ENCODE measurements at places on chromosomes 16 and 17.
A peak's percentile ranks its signal among the peaks of the same experiment; 100 is the strongest.

DNA sequence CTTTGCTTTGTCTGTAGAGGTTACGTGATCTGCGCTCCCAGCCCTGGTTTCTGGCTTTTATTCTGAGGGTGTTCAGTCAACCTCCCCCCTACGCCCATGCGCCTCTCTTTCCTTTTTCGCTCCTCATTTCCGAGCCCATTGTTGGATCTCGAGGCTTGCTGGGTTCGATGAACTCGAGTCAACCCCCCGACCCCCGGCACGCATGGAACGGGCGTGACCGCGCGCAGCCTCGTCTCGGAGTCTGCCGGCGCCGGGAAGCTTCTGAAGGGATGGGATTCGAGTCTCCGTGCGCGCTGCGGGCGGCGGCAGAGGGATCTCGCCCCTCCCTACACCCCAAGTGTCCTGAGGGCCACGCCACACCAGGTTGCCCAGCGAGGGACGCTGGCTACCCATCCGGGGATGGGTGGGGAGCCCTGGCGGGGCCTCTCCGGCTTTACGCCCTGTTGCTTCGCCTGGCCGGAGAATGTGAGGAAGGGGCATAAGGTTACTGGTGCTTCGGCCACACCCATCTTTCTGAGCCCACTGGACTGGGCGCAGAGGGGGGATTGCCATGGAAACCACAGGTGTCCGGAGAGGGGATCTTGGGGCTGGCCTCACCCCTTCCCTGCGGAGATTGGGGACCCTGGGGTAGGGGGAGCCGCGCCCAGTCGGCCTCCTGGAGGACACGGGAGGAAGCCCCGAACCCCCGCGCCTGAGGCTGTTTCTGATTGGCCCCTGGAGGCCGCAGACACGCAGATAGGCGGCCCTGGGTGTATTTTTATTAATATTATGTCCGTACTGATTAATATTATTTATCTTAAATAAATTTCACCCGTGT lies 1.8 kb downstream of the MAPT start:
- no peak for DNase-seq

DNA sequence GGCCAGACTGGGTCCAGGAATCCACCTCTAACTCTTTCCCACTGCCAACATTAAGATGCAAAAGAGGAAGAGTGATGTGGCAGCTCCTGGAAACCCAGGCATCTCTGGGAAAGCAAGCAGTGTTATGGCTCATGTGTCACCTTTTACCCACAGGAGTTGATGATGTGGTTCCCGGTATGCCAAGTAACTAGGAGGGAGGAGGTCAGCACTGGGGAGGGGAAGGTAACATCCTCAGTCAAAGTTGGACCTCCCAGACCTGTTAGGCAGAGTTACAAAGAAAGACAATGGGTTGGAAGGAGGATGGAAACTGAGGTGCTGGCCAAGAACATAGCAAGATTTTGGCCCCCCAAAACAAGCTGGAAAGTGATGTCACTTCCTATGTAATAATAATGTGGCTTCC lies 11.4 kb downstream of the KRABD2 start:
- DNase-seq = no peak

DNA sequence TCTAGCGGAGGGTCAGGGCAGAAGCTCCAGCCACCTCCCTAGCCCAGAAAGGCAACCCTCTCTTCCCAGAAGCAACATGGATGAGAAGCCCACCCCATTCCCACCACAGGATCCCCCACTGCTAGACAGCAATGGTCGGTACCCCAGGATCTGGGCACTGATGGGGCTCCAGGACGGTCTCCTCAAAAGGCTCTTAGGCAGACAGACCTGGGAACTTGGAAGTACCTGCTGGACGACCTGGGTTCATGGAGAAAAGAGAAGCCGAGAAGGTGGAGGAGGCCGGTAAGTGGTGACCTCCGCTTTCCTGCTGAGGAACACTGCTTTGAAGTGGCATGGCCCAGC lies 96.6 kb downstream of the TBC1D16 start:
- DNase-seq = no peak

- no peak for DNase-seq
These were observed 44.0 kb downstream of the SOST start for GRCh38 chr17:43714465-43715149.

GRCh38 chr17:47644324-47644723 lies 5.4 kb upstream of the KPNB1 start:
- no peak for DNase-seq

DNA sequence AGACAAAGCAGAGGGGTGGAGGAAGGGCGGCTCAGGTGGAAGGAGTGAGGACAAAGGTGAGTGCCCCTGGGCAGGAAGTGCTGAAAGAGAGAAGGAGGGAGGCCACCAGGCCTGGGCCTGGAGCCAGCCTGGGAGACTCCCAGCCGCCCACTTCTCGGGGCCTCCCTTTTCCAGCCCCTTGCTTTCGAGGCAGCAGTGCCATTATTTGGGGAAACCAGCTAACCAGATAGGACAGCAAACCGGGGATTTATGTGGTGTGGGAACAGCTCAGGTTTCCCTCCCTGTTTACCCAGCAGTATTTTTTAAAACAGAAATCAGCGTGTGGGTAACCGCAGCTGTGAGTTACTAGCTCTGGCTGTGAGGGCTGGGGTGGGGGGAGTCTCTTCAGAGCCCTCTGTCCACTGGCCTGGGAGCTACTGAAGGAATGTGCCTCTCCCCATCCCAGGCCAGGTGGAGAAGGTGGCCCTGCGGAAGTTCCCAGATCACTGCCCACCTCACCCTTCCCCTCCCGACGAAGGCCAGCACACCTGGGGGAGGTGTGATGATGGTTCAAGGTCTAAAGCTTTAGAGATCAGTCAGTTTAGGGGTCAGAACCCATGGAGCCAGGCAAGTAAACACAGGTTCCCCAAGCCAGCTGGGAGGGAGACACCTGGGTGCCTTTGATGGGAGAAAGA lies 8.4 kb upstream of the MEOX1 start:
- DNase-seq = no peak

GRCh38 chr16:57000271-57001025 lies 11.1 kb downstream of the NLRC5 start:
- DNase-seq = peak; percentile 86

- peak; percentile 4 for DNase-seq
These were observed 187.0 kb downstream of the SEC14L1 start for GRCh38 chr17:77327566-77328464.

DNA sequence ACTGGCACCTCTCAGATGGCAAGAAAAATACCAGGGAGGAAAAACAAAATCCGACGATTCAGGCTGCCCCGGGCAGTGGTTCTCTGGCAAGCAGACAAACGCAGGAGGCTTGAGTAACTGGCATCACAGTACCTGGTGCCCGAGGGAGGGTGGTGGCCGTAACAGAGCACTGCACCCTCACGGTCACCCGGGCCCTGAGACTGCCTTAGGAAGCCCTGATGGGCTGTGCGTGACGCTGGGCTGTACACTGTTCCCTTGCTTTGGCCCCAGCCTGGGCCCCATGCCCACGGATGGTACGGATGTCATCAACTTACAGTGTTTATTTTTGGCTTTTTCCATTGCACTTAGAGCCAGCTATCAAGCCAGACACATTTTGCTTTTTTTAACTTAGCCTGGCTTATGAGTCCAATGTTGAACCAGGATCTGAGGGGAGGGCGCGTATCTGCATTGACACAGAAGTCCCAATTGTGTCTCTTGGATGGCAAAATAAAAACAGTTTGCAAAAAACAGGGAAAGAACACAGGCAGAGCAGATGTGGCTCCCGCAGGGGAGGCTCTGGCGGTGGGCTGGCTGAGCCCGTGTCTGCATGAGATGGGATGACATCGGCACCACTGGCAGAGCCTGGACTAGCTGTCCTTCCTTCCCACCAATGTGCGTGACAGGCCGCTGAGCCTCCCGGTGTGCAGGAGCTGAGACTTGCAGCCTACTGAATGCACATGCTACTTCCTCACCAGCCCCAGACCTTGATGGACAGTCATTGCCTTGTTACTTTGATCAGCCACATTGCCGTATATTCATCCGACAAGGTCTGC lies 287.7 kb downstream of the FOXL1 start:
- DNase-seq = no peak

DNA sequence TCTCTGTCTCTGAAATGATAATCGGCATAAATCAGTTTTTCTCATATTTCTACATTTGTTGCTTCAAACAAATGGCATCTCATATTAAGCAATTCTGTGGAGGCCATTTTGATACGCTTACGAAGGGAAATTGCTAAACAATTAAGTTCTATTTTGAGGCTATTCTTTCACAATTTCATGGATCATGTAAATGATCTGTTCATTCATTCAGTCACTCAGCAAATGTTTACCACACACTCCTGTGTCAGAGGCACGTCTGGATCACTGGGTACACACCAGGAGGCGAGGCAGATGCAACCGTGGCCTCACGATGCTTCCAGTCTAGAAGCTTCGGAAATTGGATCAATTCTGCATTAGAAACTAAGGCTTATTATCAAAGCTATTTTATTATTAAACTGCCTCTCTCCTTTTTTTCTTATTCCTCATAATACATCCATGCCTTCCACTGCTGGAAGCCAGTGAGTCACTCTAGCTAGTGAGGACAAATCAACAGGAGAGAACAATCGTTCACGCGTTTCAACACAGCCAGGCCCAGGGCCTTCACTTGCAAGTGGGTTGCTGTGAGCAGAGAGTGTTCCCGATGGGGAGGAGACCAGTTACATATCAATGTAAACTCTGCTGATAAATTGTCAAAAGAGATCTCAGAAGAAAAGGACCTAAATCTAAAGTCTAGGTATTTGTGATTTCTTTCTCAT lies 11.3 kb upstream of the SLC39A11 start:
- no peak for DNase-seq

DNA sequence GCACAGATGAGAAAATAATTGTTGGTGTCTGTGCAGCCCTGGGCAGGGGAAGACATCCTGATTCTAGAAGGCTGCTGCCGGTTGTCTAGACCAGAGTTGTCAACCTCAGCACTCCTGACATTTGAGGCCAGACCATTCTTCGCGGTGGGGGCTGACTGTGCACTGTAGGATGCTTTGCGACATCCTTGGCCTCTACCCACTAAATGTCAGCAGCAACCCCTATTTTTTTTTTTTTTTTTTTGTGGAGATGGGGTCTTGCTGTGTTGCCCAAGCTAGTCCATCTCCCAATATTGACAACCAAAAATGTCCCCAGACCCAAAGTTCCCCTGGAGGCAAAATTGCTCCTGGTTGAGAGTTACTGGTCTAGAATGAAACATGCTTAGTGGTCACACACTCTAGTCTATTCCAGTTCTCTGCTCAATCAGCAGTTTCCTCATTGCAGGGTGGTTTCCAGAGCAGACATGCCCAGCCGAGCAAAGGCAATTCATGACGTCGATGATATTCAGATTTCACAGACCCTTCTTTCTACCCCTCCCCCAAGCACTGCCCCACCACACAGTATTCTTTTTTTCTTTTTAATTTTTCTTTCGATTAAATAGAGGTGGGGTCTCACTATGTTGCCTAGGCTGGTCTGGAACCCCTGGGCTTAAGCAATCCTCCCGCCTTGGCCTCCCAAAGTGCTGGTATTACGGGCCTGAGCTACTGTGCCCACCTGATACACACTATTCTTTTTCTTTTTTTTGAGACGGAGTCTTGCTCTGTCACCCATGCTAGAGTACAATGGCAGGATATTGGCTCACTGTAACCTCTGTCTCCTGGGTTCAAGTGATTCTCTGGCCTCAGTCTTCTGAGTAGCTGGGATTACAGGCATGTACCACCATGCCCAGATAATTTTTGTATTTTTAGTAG lies 9.0 kb downstream of the C17orf99 start:
- no peak for DNase-seq

DNA sequence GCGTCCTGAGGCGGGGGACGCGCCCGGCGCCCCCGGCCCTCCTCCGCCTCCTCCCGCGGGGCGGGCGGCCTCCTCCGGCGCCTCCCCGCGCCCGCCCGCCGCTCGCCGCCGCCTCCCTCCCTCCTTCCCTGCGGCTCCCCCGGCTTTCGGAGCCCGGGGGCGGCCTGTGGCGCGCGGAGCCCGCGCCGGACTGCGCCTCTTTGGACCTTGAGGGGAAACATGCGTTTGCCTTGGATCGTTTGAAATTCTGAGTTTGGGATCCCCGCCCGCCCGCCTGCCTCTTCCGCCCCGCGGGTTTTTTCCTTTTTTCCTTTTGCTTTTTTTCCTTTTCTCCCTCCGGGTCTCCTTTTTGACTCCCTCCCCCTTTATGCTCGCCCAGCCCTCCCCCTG lies 390 bp downstream of the ZNRF1 start:
- DNase-seq = peak; percentile 25

DNA sequence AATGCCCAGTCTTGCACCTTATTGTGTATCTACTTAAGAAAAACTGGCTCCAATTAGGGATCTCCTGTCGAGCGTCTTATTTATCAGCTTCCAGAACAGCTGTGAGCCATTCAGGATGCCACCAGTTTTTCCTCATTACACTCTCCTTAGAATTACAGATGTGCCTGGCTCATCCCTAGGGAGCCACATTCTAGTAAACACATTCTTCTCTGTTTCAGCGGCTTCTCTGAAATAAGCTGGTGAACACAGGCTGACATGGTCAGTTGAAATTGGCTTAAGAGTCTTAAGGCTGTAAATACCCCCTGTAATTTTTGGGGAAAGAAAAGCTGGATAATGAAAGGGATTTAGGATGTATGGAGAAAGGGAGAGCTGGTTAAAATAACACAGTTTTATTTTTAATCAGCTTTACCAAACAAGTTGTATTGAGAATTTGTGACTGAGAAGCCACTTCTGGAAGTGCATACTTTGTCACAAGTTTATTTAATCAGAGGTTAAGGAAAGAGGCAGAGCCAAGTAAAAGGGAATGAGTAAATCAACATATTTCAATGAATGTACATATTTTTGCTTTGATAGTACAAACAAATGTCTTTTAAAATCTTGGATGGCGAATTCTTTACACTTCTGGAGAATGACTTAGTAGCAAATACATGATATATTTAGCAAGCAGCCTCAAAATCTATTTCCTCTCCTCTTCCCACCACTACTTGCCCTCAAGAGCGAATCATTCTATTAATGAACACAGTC lies 562.0 kb upstream of the GOT2 start:
- no peak for DNase-seq

DNA sequence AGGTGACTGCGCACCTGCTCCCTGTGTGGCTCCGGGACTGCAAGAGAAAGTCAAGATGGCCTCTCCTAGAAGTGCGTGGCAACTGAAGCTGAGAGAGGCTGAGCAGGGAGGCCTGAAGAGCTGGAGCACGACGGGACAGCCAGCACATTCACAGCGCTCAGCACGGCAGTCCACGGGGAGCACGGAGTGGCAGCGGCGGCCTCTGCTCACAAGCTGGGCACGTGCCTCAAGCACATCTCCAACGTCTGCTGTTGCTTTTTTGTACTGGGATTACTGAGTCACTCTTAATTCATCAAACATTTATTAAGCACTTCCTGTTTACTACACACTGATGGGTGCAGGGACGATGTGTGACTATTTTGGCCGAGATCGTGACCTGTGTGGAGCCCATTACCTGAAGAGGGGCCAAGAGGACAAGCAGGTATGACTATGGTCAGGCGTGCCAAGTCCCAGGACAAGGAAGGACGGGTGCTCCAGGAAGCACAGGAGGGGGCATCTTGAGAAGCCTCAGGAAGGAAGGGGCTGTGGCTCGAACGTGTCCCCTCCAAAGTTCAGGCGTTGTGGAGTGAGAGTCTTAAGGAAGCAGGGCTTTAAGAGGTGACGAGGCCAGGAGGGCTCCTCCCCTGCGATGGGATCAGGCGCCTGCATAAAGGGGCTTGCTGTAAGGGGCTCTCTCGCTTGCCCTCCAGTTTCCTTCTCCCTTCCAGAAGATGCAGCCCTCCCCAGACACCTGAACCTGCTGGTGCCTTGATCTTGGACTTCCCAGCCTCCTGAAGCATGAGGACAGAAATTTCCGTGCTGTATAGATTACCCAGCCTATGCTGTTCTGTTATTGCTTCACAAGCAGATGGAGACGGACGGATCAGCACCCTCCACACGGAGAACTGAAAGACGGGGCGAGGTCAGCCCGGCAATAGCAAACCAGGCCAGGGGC lies 105.8 kb downstream of the ADCY9 start:
- DNase-seq = no peak

- no peak for DNase-seq
These were observed 163.5 kb downstream of the IRF8 start for GRCh38 chr16:86062271-86062965.

All from activated CD4-positive, alpha-beta memory T cell treated with anti-CD3 and anti-CD28 coated beads for 36 hours (primary cell).